ENCODE measurements at places on chromosomes 12 and 14.

- DNase-seq: peak; percentile 30
These were observed 166.7 kb upstream of the HIF1A start for GRCh38 chr14:61528591-61529021.

GRCh38 chr14:28323951-28324741, 442.4 kb upstream of the FOXG1 start:
- no peak for DNase-seq

DNA sequence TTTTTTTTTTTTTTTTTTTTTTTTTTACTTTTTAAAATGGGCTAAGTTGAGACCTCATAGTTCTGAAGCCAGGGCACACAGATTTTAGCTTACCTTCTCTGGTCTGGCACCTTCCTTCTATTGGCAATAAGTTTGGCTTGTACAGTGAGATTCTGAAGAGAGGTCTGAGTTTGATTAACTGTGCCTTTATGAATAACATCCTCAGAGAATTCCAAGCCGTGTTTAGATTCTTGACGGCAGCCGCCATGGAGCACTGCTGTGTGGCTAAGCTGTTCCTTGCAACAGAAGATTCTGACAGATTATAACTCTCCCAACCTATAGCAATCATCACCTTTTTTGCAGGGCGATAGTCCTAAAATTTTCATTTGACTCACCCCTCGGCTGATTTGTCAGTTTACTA, 354.9 kb upstream of the FAR2 start:
- DNase-seq: no peak

DNA sequence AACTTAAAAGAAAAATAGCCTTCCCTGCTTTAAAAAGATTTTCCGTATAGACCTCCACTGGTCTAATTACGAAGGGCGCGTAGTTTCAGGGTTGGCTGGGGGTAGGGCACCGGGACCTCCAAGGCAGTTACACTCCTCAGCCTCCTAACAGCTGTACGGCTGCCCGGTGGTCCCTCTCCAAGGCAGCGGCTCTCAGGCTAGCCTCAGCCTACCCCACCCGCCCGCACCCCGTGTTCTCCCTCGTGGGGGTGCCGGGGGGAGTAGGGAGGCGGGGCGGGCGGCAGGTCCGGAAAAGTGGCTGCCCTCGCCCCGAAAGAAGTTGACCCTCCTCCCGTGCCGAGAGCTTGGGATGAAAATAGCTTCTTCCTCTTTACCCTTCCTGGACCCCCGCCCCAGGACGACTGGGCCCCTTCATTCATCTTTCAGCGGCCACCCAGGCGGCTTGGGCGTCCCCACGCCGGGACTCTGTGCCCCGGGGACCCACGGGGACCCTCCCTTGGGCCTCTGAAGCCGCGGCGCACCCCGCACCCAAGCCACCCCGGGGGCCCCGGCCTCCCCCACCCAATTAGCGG, 991 bp upstream of the RCOR1 start:
- no peak for DNase-seq

GRCh38 chr12:47729233-47729632, 3.9 kb upstream of the ENDOU start:
- no peak for DNase-seq

Measured in stimulated activated CD4-positive, alpha-beta T cell treated with anti-CD3 and anti-CD28 coated beads, Interleukin-1b, Interleukin-23, amount 100 ng/mL, for 24 hours (primary cell).